ENCODE measurements at places on chromosomes 4 and X.
A peak's percentile ranks its signal among the peaks of the same experiment; 100 is the strongest.

DNA sequence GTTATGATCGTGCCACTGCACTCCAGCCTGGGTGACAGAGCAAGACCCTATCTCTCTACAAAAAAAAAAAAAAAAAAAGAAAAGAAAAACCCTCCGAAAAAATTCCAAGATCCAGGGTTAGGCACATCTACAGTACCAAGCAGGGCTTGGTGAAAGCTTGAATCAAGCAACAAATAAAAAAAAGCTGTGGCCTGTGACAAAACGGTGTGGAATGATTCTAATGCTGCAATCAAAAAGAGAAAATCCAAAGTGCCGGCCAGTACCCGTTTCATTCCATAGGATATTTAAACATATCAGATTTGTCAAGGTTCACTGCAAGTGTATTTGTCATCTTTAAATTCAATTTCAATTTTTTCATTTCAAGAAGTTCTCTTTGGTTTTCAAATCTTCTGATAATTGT, 20.5 kb downstream of the RWDD4 start:
- DNase-seq = no peak

GRCh38 chrX:13082206-13083065, 38.0 kb upstream of the FAM9C start:
- peak; percentile 5 for DNase-seq

DNA sequence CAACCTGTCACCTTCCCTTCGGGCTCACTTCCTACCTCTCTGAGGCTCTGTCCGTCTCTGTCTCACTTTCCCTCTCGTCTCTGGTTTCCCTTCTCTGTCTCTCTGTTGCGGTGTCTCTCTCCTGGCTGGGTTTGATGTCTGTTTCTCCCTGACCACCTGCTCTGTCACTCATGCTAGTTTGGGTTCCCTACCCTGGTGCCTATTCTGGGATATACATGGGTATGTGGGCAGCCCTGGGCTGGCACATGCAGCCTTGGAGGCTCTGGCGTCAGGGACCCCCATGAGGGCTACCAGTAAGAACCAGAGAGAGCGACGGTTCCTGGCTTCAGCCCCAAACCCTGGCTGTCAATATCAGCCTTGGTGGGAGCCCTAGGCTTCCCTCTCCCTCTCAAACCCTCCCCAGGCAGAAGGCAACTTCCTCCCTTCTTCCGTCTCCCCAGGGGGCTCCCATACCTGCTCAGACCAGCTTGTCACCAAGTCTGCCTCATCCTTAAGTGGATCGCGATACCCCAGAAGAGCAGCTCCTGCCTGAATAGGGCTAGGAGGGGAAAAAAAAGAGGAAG, 314 bp downstream of the DNASE1L1 start:
- DNase-seq = no peak

DNA sequence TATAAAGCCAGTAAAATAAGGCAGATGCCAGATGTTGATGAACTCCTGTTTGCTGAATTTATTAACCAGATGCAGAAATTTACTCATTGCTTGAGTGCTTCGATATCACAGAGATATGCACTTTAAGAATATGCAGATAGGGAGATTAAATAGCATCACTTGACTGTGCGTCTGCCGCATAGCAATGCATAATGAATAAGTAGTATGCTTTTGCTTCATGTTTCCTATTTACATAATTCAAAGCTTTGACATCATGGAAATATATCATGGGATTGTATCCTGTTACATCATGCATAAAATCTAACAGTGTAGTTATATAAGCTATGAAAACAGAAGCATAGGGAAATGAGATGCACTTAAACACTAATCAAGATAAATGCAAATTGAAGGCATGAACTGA, 45.9 kb downstream of the VEGFC start:
- DNase-seq = no peak

- no peak for DNase-seq
Observed at GRCh38 chr4:100497791-100498190, 20.0 kb downstream of the EMCN start.

GRCh38 chr4:17066972-17067371, 168.5 kb upstream of the LDB2 start:
- DNase-seq = no peak

DNA sequence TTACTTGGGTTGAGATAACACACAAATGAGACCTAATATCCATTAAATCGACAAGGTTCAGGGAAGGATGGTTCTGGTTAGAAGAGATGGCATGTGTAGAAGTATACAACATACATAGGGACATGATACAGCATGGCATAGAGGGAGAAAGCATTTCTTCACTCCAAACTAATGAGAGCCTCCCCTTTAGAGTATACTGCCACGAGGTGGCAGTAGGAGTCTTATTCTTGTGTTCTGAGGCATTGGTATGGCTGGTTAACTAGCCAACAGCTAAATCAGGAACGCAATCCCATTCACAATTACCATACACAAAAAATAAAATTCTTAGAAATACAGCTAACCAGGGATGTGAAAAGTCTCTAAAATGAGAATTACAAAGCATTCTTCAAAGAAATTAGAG, 29.1 kb upstream of the TRO start:
- DNase-seq = peak; percentile 22

GRCh38 chr4:67922697-67923096, 38.9 kb upstream of the TMPRSS11D start:
- DNase-seq = no peak

- DNase-seq = no peak
Observed at GRCh38 chrX:50769389-50770063, 44.5 kb downstream of the SHROOM4 start.

DNA sequence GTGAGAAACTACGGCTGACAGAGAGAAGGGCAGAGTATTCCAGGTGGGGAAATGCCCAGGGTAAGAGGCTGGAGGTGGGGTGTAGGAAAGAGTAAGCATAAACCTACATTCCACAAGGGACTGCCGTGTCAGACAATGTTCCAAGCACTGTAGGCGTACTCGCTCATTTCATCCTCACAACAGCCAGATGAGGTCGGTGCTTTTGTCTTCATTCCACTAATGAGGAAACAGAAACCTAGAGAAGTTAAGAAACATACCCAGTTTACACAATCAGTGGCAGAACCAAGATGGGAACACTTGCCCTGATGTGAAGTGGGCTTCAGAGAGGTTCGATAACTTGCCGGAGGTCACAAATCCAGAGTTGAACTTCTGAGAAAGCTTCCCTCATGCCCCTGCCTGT, 4.6 kb downstream of the SASH3 start:
- no peak for DNase-seq

- no peak for DNase-seq
Observed at GRCh38 chrX:24145303-24146186, 4.0 kb upstream of the ZFX start.

GRCh38 chr4:139645458-139645857, 20.2 kb upstream of the MGST2 start:
- DNase-seq = no peak

DNA sequence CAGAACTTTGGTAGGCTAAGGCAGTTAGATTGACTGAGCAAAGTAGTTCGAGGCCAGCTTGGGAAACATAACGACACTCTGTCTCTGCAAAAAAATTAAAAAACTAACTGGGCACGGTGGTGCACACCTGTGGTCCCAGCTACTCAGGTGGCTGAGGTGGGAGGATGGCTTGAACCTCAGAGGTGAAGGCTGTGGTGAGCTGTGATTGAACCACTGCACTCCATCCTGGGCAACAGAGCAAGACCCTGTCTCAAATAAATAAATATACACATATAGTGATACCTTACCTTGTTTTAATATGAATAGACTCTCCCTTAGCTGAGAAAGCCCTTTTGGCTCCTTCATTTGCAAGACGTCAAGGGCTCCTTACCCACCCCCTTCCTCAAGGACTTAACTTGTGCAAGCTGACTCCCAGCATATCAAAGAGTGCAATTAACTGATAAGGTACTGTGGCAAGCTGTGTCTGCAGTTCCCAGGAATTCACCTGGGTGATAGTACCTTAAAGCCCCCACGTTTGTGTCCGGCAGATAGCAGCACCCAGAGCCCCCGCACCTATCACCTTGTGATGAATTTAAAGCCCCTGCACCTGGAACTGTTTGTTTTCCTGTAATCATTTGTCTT, 655.6 kb upstream of the GALNTL6 start:
- DNase-seq = no peak

DNA sequence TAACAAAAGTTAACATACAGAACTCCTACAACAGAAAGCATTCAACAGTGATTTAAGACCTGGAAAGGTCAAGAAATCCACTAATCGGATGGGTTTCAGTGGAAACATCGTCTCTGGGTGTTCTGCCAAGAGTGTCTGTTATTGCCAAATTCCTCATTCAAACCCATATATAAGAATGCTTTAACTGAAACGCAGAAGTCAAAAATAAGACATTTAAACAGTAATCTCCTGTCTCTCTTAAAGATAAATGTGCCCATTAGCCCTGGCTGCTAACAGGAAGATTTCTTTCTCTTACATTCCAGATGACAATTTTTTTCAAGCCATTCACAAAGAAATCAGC, 31.5 kb downstream of the DCTD start:
- DNase-seq = no peak

- DNase-seq = no peak
Observed at GRCh38 chrX:37752936-37753335, 26.9 kb upstream of the CYBB start.

GRCh38 chr4:66571145-66571695, 900.9 kb upstream of the EPHA5 start:
- DNase-seq = no peak

DNA sequence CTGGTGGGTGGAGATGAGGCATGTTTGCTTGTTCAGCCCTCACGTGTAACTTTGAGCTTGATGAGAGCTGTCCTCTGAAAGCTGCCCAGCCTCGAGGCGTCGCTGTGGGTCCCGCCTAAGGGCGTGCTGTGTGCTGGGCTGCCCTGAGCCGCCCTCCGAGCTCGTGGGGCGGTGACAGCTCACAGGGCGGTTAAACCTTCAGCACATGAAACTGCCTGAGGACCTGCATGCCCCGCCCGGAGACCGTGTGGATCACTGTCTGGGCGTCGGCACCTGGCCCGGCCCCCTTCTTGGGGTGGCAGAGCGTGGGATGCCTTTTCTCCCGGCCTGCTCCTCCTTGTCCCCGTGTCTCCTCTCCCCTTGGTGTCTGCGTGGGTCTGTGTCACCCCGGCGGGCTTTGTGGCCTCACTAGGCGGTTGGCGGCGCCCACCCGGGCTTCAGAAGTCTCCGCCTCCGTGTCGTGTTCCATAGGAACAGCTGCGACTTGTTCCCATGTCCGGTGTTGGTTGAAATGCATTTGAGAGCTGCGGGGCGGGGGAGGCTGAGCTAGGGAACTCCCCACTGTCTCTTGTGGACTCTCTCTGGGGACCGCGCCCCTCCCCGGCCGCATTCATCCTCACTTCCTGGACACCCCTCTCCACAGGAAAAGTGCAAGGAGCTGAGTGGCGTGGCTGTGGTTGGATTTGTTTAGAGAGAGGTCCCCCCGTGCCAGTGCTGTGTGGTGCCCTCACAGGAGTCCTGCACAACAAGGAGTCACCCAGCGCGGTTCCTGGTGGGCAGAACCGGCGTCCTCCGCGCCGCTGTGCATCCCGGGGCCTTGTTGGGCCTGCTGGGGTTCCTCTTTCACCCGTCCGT, 6.8 kb downstream of the AKAP17A start:
- DNase-seq = no peak

DNA sequence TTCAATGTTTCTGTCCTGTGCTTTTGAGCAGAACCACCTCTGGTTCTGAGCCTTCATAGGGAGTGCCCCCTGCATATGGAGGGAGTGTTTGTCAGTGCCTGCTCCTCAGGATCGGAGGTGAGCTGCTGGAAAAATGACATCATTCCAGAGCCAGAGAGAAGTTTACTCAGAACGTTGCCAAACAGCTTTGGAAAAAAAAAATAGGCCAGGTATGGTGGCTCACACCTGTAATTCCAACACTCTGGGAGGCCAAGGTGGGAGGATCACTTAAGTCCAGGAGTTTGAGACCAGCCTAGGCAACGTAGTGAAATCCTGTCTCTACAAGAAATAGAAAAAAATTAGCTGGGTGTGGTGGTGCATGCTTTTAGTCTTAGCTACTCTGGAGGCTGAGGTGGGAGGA, 27.2 kb upstream of the PDLIM3 start:
- DNase-seq = no peak

DNA sequence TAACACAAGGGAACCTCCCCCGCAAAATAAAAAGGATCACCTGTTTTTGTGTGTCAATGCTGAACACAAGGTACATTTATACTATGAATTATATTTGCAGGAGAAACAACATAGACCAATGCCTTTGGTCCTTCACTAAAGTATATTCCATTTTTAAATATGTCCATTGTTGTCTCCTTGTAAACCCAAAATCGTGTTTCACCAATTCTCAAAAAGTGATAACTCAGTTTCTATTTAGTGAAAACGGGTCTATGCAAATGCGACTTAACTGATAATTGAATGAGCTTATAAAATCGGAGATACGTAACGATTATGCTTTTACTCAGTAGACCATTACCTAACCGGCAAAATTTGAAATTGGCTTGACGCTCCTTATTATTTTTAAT, 2.1 kb downstream of the BRWD3 start:
- DNase-seq = no peak

DNA sequence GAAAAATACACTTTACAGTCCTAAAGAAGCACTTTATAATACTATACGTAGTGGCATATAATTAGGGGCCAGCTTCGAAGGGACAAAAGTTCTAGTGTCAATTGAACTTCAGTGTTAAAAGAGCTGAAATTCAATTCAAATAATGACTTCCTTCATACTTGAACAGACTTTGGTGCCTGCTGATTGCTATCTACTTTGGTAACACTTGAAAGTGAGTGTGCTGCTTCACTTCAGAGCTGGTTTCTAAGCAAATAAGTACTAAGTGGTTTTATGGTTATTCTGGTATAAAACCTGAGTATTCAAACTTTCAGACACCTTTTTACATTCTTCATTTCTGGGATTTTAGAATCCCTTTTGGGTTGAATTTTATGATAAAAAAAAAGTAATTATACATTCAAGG, 107.0 kb downstream of the SLC4A4 start:
- DNase-seq = no peak

DNA sequence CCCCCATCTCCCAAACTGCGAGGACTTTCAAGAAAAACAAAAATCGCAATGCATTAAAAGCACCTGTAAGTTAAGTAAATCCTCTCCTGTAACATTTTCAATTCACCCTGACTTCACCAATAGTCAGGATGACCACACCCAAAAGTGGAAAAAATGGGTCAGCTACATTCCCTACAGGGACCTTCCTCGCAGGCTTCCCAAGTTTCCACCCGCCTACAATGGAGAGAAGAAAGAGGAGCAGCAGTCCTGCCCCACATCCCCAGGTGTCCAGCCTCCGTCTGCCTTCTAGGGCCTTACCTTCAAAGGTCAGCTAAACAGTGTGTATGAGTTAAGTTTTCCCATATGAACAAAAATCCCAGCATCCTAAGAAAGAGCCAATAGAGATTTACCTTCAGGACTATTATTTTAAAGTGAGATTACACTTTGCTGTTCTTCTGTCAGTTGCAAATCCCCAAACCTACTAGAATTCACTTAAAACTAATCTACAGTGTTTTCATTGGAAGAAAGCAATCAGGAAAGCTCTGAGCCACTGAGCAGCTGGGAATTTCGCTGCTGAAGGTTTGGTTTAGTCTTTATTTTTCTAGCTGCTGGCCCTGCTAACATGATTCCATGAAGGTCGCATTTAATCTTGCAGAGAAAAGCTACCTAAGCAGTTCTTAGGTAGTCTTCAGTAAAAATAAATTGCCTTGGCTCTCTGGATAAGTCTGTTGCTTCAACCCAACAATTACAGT, 12.5 kb downstream of the IRF2 start:
- DNase-seq = no peak

Measured in activated CD4-positive, alpha-beta T cell treated with anti-CD3 and anti-CD28 coated beads, Interleukin-2, amount 50 U/mL, for 1 hour (primary cell).